Right renal cortex interstitium (tissue), 3 donors: ENCODE measurements at places on chromosomes 3 and 15.

DNA sequence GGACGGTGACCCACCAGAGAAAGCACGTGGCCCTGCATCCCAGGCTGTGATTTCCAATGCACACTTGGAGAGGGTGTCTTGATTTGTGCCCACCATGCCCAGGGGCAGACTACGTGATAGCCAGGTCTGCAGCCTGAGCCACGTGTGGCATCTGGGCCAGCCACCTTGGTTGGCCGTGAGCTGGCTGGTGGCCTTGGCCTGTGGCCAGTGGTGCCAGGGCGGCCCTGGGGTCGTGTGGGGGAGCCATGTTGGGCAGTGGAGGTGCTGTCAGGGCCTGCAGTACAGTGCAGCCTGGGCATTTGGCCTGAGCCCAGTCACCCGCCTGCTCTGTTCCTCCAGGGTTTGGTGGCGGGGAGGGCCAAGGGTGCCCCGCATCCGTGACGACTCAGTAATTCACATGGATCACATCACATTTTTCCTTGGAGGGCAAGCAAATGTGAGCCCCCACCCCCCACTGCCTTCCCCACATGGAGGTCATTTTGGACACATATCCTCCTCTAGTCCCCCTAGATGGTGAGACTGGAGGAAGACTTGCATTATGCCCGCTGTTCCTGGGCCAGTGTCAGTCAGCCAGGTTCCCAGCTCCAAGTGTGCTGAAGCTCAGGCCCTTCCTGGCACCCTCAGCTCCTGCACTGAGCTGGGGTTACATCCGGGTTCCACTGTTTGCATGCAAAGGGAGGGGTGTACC lies 201.4 kb downstream of the UBE3A start:
- no peak for DNase-seq

GRCh38 chr15:38647683-38648082 lies 83.1 kb upstream of the RASGRP1 start:
- no peak for DNase-seq

DNA sequence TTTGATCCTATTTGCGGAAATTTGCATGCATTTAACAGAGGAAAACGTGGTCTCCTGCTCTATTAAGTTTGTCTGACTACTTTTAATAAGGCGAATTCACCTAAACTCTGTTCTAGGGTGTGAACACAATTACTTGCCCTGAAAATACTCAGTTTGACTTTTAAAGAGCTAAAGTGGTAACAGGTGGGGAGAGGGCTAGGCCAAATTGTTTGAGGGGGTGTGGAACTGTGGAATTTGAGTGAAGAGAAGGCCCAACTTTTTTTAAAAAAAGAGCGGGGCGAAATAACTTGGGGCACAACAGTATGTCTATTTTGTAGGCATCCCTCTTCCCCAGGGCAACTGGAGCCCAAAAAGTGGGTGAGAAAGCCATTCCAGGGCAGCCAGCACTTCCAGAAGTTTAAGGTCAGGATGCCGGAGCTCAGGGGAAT lies 580 bp upstream of the FXR1 start:
- no peak for DNase-seq

DNA sequence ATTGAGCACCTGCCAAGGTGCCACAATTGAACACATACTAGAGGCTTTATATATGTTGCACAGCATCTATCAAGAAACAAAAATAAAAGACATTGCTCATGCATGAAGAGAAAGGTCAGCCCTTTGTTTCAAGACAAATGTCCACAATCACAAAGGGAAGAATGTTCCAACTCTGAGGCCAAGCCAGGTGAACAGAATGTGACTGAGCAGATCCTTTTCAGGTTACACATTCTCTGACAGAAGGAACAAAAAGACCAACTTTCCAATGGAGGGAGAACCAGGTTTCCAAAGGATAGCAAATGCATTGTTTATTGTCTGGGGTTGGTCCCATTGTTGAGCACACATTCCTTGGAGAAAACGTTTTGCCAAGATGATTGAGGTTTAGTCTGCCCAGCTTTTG lies 50.2 kb upstream of the FAM174B start:
- no peak for DNase-seq

GRCh38 chr3:46565607-46566039 lies 479 bp downstream of the LRRC2 start:
- no peak for DNase-seq

GRCh38 chr3:165643425-165643824 lies 193.8 kb downstream of the BCHE start:
- DNase-seq: no peak

DNA sequence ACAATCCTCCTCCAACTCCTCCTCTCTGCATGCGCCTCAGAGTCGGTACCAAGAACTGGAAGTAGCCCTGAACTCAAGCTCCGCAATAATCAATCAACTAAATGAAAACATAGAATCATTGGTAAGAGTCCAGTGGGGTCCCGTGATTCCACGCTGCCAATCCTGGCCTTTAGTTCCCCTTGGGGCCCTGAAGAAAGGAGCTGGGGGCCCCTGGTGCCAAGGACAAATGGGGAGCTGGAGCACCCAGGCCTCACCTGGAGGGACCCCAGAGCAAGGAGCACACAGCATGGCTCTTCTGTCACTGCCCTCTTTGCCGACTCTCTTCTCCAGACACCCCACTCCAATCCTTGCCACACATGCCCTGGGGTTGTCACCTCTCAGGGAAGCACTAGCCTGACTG lies 80.3 kb downstream of the ADAMTS7 start:
- DNase-seq: no peak

- no peak for DNase-seq
Measured at GRCh38 chr3:184771301-184772127, 40.5 kb upstream of the VPS8 start.

GRCh38 chr15:57743424-57743823 lies 36.9 kb downstream of the POLR2M start:
- DNase-seq: no peak

DNA sequence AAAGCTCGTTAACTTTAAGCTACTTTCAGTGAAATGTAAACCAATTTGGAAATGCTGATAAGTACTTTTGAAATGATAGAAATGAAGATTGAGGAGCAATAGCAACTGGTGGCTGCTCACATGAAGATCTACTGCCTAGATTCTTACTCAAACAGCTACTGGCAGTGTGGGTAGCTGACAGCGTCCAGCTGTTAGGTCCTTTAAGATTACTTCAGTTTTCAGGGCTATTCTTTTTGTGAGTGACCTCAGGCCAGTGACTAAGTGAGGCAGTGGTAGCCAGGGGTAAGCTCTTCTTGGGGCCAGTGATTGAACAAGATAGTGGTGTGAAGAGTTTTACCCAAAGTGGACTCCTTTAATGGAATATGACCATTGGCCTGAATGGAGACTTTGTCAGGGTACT lies 41.3 kb downstream of the NECTIN3 start:
- DNase-seq: no peak

DNA sequence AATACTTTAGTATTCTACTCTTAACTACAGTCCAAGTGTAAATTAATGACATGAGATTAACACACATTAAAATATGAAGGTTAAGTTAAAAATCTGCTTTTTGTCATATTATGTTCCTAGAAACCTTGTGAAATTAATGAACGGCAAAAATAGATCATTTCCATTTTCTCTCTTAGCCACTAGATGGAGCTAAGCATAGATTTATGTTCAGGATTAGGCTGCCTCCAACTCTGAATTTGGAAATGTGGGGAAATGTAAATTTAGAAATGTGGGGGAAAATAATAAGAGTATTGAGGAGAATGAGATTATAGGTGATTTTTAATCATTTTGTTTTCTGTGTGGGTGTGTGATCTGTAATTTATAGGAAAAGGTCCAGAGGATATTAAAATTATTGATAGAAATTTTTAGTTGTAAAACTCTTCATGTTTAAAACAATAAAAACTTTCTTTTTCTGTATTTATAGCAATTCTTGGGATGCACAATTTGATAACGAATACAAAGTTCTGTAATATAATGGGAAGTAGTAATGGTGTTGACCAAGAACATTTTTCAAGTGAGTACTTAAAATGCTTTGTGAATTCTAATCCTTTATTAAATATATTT lies 59.2 kb downstream of the TMOD3 start:
- DNase-seq: no peak

DNA sequence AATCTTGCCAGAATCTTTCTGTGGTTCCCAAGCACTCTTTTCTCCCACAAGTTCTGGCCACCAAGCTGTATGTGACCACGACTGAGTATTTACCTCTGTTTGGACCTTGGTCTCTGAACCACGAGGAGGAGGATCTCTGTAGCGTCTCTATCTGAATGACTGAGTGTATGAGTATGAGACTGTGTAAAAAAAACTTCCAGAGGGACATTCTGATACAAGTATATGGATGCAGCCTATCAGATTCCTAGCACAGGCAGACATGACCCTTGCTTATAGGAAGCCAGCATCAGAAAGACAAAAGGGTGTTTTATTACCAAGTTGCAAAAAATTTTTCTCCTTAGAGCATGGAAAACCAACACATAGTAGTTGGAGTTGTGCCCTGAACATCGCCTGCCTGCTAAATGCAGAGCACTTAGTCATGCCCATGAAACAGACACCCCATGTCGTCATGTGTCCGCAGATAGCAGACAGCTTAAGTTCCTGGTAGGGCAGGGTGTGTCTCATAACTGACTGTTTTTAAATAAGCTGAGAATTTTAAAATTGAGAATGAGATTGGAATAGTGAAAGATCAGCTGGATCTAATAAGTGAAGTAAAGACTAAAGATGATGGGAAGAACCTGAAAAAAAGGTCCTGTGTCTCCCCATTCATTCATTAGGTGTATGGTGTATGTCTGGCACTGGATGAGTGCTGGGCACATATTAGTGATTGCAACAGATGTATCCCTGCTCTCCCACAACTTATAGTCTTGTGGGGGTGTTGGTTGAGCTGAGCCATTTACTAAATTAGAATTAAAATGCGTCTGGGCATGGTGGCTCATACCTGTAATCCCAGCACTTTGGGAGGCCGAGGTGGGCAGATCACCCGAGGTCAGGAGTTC lies 30.9 kb downstream of the DAG1 start:
- DNase-seq: no peak

DNA sequence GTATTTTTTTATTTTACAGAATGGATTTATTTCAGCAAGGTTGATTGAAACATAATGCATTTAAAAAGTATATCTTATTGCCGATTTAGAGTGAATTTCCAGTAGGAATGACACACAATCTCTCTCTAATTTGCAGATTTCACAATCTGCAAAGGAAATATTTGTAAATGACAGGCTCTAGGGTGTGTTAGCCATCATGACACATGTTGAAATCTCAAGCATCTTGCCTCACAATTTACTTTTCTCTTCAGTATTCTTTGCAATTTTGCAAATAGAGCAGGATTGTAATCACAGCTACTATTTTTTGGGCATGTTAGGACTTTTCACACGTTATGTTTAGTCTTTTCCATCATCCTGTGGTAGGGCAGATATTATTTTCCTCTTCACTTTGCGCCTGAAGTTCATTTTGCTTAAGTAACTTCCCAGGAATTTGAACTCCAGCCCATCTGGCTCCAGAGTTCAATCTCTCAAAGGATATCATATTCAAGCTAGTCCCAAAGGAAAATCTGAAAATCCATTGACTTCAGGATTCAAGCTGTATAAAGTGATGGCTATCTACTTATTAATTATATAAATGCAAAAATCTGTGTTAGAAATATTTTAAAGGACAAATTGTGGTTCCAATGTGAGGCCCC lies 55.4 kb downstream of the ATP13A4 start:
- DNase-seq: no peak

DNA sequence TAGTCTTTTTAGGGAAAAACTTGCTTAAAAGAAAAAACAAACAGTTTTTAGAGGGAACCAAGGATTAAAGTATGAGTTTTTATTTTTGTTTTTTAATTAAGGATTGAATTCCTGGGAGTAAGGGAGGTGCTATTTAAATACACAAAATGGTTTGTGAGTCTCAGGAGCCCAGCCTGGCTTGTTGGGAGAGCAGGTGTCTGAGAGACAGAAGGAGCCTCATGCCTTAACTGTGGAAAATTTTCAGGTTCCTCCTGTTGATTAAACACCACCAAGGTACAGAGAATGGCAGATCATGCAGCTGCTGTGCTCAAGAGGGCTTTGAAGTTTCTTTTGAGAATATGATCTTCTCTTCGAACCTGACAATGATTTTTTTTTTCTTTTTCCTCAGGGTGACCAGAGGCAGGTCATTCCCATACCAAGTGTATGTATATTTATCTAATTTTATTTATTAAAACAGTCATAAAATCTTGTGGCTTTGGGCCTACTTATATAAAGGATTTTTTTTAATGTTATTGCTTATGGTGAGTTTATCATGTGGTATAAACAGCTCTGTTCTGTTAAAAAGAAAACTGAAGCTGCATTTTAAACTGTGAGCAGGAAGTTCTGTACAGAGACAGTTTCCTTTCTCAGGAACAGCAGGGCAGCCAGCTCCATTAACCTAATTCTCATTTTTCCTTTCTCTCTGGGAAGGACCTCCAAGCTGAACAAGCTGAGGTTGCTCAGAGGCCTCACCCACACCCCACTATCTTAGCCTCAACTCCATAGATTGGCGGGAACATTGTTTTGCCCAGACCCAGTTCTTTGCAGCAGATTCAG lies 33.7 kb upstream of the VILL start:
- no peak for DNase-seq

DNA sequence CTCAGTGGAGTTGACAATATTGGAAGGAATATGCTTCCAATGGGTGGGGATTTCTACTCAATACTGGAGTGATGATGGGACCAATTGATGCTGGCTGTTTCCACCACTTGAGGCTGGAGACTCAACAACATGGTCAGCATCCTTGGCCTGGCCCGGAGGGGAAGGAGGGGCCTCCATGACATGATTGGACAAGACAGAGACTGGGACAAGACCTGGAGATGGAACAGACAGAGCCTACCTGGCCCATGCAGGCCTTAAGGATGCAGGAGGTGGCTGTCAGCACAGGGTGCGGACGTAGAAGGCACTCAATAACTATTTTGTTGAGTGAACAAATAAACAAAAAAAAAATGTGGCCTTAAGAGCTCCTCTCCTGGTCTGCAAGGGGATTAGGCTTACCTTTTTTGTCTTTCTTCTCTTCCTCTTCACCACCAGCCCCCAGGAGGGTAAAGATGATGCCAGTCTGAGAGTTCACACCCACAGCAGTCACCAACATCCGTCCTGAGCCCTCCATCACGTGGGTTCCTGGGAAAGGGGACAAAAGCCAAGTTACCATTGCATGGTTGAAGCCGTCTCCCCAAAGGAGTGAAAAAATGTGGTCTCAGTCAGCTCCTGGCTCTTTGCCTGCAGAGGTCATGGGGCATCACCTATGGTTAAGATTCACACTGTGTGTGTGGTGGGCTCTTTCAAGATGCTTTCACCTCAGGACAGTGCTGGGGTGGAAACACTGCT lies 67.1 kb upstream of the SEC13 start:
- no peak for DNase-seq

GRCh38 chr15:99976811-99977271 lies 243.6 kb upstream of the LYSMD4 start:
- DNase-seq: no peak

GRCh38 chr3:64853456-64853855 lies 165.7 kb upstream of the ADAMTS9 start:
- DNase-seq: no peak
